ENCODE measurements at places on chromosomes 11 and 22. TPM values are rescaled to one million over a fixed set of nuclear protein-coding genes. Genes with fewer than 3 reads are reported as not detected.

DNA sequence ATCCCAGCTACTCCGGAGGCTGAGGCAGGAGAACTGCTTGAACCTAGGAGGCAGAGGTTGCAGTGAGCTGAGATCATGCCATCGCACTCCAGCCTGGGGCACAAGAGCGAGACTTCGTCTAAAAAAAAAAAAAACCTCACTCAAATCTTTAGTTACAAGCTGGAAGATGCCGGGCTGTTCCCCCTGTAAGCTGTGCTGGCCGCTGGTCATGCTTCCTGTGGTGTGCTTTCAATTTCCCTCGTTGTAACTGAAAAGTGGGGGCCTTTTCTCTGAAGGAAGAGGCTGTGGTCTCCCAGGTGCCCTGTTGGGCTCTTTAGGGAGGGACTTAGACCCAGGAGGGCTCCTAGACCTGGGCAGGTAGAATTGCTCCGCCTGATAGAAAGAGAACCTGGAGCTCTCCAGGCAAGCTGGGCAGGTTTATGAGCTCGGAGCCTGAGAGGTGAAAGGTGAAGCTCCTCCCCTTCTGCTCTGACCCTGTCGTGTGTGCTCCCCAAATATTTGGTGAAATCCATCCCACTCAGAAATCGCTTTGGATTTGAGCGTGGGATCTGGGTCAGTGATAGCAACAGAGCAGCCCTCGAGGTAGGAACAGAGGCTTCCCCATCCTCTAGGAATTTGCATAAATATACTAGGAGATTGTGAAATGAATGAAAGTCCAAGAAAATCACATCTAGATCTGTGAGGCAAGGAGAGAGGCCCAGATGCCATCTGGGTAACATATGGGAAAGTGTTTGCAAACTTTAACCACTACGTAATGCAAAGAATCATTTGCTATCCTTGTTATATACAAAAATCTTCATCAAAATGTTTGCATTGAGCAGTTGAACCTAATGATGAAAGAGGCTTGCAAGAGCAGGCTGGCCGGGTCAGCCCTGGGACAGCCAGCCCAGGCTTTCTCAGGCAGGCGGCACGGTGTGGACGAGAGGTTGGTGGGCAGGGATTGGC, 154.3 kb downstream of the FBXO7 start:
- DNase-seq, result peak; percentile 63

DNA sequence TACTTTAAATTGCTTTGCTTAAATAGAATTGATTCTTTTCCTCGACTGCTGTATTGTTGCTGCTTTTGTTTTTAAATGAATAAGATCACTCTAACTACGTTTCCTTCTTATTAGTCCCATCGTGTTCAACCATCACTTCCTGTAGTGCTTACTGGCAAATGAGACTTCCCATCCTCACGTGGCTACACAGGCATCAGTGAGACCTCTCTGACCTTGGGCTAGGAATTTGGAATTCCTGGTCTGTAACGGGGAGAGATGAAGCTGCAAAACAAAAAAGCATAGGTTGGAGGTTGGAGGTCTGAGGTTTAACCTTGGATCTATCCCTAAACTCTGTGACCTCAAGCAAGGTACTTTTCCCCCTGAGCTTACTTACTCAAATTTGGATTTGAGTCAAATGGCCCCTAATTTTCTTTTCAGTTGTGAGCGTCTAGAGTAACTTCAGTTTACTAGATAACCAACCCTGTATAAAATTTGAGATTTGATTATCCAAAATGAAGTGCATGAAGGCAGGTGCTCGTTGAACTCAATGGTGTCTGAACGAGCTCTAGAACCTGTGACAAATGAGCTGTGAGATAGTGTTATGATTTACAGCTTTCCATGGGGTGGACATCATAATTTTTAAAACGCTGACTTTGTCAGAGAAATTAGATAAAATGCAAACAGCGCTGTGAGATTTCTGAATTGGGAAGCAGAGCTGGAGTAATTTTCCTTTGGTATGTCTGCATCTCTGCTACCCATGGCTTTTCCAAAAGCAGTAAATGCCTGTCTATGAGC, 151.2 kb downstream of the DBX1 start:
- DNase-seq, result no peak

GRCh38 chr11:3152471-3153110, 12.5 kb downstream of the OSBPL5 start:
- no peak for DNase-seq

TRIOBP gene
- total RNA-seq, result 30.7 TPM

OR51E1 gene
- not detected for total RNA-seq

GRCh38 chr11:120115272-120116000, 22.5 kb downstream of the TRIM29 start:
- no peak for DNase-seq

All from Caco-2 (cell line).